ENCODE measurements at places on chromosomes 5 and 9.

GRCh38 chr9:22124263-22125011 is 115.3 kb upstream of the CDKN2B start:
- no peak for DNase-seq

DNA sequence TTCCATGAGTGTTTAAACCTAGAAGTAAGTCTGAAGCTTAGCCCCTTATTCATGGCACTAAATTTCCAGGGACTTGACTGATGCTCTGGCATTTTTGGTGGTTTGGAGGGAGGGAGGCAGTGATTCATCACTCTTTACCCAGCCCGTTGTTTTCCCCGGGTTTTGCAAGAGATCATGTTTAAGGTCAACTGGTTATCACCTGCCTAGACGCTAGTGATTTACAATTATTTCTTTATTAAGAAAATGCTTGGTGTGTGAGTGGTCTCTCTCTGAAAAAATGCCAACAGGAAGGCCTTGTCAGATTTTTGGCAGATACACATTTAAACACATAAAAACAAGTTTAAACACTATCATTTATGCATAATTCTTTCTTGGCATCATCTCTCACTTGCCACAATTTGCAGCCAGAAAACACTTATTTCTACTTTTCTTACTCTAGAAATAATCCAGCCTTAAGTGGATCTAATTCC is 737.9 kb upstream of the ZNF608 start:
- DNase-seq: no peak

GRCh38 chr9:121871431-121872025 is 220.1 kb downstream of the DAB2IP start:
- no peak for DNase-seq

GRCh38 chr5:109982966-109983534 is 293.3 kb downstream of the MAN2A1 start:
- DNase-seq: no peak

DNA sequence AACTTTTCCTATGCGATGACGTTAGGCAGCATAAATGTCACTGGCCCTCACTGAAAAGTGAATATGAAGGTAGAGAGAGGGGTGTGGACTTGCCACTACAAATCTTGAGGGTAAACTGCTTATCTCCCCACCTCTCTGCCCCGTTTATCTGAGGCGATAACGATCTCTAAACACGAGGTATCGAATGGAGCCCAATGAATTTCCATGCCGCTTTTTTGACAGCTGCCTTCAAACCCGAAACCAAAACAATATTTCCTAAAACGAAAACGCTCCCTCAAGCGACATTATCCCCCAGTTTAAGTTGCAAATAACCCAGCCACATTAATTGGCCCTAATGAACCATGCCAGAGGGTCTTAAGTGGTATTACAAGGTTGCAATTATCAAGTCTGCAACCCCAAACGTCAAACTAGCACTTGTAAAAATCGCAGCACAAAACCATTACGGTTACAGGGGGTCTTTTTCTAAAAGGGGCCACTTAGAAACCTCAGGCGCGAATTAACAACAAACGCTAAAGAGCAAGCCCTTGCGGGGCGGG is 1.4 kb downstream of the NR3C1 start:
- DNase-seq: no peak

DNA sequence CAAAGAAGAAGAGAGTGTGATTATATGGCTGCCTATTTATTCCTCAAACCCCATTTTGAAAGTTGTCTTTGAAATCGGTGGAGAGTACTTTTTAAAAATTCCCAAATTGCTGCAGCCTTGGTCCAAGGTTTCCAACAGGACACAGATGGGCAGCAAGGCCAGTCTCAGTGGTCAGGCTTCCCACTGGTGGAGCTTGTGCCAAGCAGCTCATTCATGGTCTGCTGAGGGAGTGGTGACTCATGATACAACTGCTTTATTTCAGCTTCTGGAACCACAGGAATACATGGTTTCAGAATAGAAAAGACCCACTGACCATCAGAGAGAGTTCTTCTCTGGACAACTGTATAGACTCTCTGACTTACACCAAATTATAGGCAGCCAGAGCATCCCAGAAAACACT is 673.1 kb upstream of the KLF4 start:
- DNase-seq: no peak

DNA sequence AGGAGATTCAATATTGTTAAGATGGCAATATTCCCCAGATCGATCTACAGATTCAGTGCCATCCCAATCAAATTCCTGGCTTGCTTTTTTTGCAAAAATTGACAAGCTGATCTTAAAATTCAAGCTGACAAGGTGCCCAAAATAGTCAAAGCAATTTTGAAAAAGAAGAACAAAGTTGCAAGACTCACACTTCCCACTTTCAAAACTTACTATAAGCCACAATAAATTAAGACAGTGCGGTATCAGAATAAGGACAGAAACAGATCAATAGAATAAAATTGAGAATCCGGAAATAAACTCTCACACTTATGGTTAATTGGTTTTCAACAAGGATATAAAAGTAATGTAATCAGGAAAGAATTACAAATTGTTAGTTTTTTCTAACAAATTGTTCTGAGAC is 97.1 kb downstream of the NRG2 start:
- DNase-seq: no peak

- no peak for DNase-seq
Measured at GRCh38 chr5:112355058-112355685, 63.9 kb downstream of the EPB41L4A start.

GRCh38 chr5:141040093-141040770 is 10.9 kb upstream of the PCDHB1 start:
- DNase-seq: no peak

DNA sequence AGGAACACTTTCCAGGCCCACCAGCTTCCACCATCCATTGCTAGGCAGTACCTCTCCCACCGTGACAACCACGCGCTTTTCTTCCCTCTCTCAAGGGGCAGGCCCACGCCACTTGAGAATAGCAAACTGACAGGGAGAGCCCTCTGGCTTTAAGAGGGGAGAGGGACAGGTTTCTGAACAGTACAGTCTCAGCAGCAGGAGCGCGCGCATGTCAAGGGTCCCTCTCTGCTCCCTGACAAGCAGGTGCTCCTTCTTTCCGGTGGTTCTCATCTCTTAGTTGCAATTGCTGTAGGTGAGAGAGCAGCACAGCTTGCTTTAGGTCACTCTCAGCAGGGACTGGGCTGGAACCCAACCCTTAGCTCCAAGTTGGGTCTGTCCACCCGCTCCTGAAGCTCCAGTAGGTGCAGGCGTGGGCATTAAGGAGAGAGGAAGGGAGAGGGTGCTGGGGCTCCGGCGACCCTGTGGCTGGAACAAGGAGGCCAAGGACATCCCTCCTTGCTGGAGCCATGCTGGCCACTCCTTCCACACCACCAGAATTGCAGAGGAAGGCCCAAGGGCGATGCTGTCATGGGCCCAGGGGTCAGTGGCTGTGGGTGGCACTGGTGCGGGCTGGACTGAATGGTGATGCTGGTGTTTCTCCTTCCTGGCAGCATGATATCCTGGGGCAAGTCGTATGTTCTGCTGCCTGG is 9.0 kb upstream of the PHF2 start:
- no peak for DNase-seq

- no peak for DNase-seq
Measured at GRCh38 chr5:135440916-135441315, 6.2 kb downstream of the DCANP1 start.

DNA sequence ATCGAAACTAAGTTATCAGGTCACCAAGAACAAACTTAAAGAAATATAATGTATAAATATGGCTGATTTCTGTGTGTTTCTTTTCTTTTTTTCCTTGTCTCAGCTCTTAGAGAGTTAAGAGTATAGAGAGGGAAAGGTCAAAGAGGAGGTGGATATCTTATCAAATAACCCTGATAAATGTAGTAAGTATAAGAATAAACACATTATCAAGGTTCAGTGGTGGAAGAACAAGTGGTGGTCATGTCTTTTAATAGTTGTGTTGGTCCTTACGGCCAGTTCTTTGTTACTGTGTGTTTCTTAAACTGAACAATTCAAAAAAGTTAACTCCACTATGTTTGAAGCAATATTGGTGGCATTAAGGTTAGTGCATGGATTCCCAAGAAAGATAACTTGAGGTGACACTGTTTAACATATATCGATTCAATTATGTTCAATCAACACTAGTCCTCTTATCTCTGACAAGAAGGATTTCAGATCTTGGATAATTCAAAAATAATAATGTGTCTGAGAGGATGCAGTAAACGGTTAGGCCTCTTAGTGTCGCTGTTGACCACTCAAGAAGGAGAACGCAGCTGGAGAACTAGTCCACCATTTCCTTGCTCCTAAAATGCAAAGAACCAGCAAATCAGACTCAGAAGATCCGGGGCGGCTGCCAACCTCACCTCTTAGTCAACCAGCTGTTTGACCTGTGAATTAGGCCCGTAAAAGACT is at the start of gene PCDHGA3:
PCDHGA3 (plus strand) TSS at position 588 of the 711 bp plus-strand sequence. CDS start 205 bp downstream, outside the sequence.
- DNase-seq: no peak

DNA sequence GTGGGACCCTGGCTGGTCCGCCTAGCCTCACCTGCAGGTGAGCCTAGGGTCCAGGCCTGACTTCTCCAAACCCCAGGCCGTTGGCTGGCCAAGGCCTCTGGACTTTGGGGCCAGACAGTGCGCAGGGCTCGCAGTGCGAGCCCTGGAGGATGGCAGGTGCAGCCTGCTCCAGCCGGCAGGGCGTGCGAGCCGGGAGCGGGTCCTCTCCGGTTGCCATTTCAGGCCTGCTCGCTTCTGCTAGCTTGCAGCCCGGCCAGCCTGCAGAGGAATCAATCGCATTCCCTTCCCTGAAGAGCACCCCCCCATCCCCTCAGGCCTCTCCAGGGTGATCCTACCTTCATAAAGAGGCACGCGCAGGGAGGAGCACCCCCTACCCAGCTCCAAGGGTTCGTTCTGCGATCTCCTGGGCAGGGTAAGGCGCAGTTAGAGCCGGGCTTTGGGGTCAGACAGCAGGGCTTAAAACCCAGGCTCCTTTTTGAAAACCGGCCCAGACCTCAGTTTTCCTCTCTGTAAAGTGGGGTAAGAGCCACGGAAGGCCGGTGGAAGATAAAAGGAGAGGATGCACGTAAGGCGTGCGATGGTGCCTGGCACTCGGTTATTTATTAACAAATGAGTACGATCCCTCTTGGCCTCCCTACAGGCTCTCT is 6.2 kb downstream of the BARHL1 start:
- no peak for DNase-seq
